ENCODE measurements at places on chromosomes 6 and 20.
A peak's percentile ranks its signal among the peaks of the same experiment; 100 is the strongest.

DNA sequence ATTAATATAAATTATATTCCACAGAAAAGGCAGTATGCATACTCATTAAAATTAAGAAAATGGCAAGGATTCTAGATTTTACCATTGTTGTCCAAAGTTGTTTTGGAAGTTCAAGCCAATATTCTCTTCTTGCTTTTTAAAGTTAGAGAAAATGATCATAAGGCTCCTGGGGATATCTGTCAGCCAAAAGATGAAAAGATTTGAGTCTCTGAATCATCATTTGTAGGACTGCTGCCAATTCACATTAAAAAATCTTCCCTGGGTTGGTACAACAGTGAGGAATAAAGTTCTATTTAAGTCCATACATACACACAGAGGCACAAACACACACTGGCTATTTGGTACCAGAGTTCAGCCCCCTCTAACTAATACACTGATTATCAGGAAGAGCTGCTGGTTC lies 620.1 kb downstream of the COL12A1 start:
- DNase-seq = no peak

- DNase-seq = no peak
These were observed 3.1 kb upstream of the MAP3K5 start for GRCh38 chr6:136795386-136795785.

DNA sequence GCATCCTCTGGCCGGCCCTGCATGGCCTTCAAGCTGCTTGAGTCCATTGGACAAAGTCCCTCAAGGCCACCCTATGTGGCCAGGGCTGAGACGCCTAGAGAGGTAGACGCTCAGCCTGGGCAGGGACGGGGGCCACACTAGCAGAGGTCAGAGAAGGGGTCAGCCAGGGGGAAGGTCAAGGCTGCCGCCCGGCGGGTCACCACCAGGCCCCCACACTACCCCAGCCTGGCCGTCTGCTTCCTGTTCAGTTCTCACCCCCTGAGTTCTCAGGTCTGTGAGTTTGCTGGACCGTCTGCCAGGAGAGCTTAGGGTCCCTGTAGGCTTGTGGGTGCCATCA lies 37.3 kb downstream of the NTSR1 start:
- no peak for DNase-seq

DNA sequence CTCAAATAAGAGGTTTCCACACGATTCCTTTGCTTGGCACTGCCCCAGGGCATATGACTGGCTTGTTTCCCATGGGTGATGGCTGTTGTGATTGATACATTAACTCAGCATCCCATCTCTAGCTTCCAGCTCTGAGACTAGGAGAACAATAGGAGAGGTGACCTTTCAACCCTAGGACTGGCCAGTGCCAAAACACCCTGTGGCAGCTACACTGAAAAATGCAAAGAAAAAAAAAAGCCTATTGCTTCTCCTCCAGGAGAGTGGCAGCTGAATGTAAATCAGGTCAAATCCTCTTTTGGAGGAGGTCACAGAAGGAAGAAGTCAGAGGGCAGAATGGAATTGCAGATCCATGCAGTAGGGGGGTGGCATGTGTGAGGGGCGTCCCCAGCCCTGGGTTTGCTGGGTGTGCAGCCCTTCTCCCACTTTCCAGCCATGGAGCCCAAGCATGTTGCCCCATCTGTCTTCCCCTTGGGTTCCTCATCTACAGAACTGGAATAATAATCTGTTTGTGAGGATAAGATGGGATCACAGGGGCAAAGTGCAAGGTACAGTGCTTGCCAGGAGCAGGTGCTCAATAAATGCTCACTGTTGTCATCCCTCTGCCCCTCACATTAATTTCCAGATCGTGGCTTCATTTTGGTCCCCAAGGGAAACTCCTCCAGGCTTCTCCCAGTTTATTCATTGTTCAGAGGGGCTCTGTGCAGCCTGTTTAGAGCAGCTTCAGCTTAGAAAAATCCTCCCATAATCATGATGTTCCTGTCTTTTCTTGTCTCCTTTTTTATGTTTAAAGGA lies 245.0 kb upstream of the RIN2 start:
- DNase-seq = no peak

DNA sequence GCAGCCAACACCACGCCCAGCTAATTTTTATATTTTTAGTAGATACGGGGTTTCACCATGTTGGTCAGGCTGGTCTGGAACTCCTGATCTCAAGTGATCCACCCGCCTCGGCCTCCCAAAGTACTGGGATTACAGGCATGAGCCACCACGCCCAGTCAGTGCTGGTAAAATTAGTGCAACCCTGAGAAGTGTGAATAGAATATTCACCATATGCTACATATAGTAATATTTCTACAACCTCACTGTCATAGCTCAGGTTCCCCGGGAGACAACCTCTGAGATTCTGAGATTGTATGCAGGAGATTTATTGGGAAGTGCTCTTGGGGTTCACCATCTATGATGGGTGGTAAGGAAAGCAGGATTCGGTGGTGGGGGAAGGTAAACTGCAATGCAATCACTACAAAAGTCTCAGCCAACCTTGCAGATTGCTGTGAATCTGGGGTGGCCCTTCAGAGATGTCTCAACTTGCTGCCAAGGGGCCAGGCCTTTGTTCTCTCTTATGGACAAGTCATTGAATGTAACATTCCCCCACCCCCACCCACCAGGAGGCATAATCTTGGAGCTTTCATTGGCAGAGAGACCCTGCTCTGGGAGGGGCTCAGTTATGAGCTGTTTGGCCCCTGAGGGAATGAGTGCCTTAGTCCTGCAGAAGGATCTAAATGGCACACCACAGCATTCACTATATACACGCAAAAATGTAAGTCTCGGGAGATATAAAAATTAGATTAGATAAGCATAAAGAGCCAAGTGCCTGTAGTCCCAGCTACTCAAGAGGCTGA lies 34.0 kb upstream of the SEC63 start:
- DNase-seq = no peak

DNA sequence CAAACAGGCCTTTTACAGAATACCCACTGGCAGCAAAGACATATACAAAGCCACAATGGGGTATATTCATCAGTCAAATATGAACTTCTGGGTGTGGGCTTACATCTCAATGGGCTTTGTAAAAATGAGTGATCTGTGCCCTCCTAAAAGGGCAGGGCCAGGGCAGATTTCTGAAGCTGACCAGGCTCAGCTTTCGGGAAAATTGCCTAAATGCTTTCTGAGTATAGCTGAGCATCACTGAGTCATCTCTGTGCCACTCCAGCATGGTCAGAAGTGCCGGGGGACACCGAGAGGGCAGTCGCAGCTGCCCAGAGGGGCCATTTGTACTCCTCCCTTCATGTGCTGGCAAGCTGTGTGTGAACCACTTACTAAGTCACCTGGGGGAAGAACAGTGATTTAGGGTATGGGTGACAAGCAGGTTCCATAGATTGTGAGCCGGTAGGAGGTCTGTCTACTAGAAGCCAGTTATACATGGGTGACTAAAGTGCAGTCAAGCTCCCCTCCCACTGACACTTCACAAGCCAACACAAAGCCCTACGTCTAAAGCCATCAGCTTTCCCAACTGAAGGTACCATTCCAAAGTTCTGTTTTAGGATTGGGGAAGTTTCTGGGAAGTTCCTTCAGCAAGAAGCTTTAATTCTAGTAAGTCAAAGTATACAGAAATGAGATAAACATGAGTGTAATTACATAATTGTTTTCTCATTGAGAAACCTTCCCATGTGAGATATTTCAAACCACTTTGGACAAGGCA lies 147.6 kb upstream of the TAB2 start:
- DNase-seq = no peak

DNA sequence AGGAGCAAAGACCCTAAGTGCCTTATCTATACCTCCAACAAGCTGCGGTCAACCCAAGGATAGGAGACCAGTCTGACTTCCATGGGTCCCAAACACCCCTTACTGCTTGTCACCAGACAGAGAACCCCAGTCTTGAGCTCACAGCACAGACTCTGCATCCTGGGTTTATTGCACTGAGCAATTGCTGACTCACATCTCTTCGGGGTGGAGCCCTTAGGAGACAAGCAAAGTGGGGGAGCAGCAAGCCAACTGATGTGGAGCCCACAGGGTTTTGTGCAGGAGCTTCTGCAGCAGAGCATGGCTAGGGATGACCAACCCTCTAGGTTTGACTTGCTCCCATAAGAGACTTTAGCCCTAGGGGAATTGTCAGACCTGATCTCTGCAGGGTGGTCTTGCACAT lies 38.6 kb upstream of the EYS start:
- no peak for DNase-seq

GRCh38 chr6:107292715-107293271 lies 166.6 kb downstream of the PDSS2 start:
- DNase-seq = no peak

- no peak for DNase-seq
These were observed 413.2 kb downstream of the CDH26 start for GRCh38 chr20:60371384-60371783.

DNA sequence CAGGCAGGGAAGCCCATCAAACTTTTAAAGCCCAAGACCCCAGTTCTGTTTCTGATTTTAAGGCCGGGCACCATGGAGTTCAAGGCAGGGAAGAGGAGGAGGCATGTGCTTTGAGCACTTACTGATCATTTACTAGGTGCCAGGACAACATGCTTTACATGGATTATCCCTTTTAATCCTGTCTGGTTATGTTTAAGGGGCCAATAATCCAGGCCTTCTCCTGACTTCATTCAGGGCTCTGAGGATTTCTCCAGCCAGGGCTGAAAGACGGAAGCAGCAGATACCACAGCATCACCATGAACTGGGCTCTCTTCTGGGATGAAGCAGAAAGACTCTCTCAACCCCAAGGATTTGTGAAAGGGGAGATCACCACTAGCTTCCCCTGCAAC lies 4.1 kb downstream of the CCND3 start:
- DNase-seq = peak; percentile 57

DNA sequence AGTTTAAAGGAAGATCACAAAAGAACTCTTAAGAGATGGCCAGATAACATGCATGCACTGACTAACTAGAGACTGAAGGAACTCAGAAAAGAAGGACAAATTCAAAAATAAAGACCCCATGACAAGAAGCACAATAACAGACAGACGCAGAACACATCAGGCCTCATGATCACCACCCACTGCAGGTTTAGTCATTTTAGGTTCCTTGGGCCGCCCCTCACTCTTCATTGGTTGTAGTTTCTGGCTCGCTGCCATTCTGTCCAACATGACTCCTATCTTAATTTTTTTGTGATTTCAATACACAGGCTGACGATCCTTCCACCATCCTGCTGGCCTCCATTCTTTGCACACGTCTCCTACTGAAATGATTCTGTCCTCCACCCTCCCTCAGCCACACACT lies 21.6 kb downstream of the STX7 start:
- no peak for DNase-seq

- no peak for DNase-seq
These were observed 36.1 kb downstream of the EYA2 start for GRCh38 chr20:46930640-46931339.

DNA sequence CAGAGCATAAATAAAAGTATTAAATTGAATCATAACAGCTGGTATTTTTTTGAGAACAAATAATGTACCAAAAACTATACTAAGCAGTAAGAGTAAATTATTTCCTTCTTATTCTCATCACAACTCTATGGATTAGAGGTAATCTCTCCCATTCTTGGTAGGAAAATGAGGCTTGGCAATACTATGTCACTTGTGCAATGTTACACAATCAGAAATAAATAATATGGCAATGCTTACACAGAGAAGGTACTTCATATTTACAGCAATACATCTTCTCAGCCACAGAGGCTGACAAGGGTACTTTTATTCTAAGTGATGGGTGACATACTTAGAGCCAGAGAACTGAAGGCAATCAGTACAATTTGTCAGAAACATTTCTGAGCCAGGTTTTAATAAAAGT lies 3.9 kb downstream of the DST start:
- no peak for DNase-seq

DNA sequence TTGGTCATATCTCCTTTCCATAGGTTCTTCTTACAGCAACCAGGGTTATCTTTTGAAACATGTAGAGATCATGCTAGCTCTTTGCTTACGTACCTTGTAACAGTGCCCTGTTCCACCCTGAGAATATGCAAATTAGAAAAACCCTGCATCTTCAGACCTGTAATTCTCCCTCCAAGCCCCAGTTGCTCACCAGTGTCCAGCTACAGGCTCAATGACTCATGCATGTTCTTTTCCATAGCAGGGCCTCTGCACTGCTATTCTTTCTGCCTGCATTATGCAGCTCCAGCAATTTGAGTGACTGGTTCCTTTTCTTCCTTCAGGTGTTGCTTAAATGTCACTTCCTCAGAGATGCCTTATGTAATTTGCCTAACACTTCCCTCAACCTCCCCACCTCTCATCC lies 636.2 kb downstream of the KHDRBS2 start:
- DNase-seq = no peak

GRCh38 chr20:56245761-56246160 lies 2.8 kb upstream of the MC3R start:
- no peak for DNase-seq

GRCh38 chr6:146351018-146351417 lies 192.6 kb upstream of the RAB32 start:
- DNase-seq = no peak

GRCh38 chr20:62408055-62408454 lies 970 bp upstream of the CABLES2 start:
- no peak for DNase-seq

DNA sequence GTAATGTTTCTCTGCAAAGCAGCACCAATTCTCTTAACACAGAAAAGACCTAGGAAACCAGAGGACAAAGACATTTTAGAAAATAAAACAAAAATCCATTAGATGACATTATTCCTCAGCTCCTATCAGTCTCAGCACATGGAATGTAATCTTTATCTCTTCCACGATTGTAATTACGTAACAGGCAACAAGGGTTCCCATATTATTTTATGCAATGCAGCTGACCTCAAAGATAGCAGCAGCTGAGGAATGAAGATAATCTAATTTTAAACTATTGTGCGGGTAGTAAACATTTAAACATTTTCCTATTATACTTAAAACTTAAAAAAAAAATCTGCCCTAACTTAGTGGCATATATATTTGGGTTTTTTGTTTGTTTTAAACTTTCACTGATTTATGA lies 33.0 kb upstream of the PTCHD4 start:
- DNase-seq = no peak

DNA sequence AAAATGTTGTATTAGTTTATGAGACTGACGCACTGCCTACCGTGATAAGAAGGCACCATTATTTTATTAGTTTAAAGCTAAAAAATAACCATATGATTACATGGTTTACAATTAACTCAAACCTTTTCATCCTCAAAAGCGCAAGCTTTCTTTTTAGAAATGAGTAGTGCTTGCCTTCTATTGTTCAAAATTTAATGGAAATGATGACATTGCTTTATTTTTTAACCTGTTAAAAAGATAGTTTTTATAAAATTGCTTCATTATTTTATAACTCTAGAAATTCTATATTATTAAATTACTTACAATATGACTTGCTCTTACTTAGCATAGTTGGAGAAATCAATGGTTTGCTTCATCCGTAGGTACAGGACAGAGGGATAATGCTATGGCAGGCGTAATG lies 78.7 kb upstream of the HDDC2 start:
- no peak for DNase-seq

GRCh38 chr6:8536122-8536521 lies 100.8 kb upstream of the SLC35B3 start:
- no peak for DNase-seq

GRCh38 chr20:22241609-22242008 lies 342.8 kb downstream of the FOXA2 start:
- no peak for DNase-seq

- DNase-seq = no peak
These were observed 612.5 kb downstream of the CDH26 start for GRCh38 chr20:60570481-60571277.
